ENCODE measurements at places on chromosomes 2 and 18. TPM values are rescaled to one million over a fixed set of nuclear protein-coding genes. Genes with fewer than 3 reads are reported as not detected.

- DNase-seq = no peak
- H3K4me3 ChIP-seq = no peak overlapping the region
- H3K4me1 ChIP-seq = peaks cover 2% of the 10 kb centered on the region
Observed at GRCh38 chr2:200667413-200667812, 81.6 kb downstream of the AOX1 start.

DNA sequence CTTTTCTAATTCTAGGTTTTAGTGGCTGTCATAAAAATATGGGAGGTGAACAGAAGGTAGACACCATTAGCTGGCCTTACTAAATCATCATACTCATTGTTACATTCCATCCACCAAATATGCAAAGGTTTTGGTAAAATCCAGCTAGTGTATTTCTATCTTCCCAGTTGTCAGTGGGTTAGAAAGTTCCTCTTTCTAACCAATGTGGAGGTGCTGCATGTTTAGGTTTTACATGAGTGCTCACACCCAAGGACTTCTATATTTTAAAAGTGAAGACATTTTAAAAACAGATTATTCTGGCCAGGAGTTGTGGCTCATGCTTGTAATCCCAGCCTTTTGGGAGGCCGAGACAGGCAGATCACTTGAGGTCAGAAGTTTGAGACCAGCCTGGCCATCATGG lies 5.9 kb downstream of the ALPP start:
- H3K4me3 ChIP-seq = no peak overlapping the region
- no peak for DNase-seq
- H3K27me3 ChIP-seq = peaks cover 46% of the 10 kb centered on the region
- H3K4me1 ChIP-seq = peaks cover 4% of the 10 kb centered on the region

- peak overlapping the region; percentile 90 for H3K27ac ChIP-seq
- H3K36me3 ChIP-seq = peaks cover 3% of the 10 kb centered on the region
Observed at GRCh38 chr2:68831686-68832232, 39.4 kb downstream of the BMP10 start.

The RNF152 gene
- total RNA-seq = 0.17 TPM

GRCh38 chr2:241351640-241352031 lies 4.4 kb upstream of the FARP2 start:
- H3K4me3 ChIP-seq = no peak overlapping the region
- H3K36me3 ChIP-seq = peaks cover 40% of the 10 kb centered on the region
- H3K27ac ChIP-seq = no peak overlapping the region

DNA sequence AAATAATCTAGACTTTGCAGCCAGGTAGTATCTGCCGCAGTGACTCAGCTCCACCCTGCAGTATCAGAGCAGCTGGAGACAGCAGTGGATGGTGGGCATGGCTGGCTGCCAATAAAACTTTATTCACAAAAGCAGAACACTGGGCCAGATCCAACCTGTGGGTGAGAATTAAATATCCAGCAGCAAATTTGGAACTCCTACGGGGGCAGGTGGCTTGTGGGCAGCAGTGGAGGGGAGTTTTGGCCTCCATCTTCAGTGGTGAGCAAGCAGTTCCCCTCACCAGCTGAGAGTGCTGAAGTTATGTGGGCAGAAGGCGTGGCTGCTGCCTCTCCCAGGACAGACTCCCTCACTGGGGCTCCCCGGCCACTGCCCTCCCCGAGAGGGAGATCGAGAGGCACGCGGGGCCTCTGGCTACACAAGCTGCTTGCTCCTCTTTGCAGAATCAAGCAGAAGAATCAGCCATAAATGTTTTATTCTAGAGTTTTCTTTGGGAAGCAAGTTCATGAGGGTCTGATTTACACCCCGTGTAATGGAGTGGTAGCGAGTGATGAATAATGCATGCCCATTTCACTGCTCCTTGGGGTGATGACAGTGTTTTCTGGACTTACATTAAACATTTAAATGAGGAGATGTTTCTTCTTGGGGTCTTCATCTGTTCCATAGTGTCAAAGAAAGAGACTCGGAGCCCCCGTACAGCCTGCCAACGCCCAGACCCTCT lies 204.3 kb downstream of the SEPTIN10 start:
- H3K27ac ChIP-seq = no peak overlapping the region
- H3K27me3 ChIP-seq = no peaks in the 10 kb centered on the region
- no peak overlapping the region for H3K4me3 ChIP-seq
- DNase-seq = no peak
- H3K4me1 ChIP-seq = no peaks in the 10 kb centered on the region

GRCh38 chr18:12686100-12686499 lies 16.4 kb downstream of the CEP76 start:
- peaks cover 5% of the 10 kb centered on the region for H3K36me3 ChIP-seq
- DNase-seq = peak; percentile 10
- H3K4me3 ChIP-seq = no peak overlapping the region
- H3K27me3 ChIP-seq = no peaks in the 10 kb centered on the region
- peaks cover 2% of the 10 kb centered on the region for H3K4me1 ChIP-seq

DNA sequence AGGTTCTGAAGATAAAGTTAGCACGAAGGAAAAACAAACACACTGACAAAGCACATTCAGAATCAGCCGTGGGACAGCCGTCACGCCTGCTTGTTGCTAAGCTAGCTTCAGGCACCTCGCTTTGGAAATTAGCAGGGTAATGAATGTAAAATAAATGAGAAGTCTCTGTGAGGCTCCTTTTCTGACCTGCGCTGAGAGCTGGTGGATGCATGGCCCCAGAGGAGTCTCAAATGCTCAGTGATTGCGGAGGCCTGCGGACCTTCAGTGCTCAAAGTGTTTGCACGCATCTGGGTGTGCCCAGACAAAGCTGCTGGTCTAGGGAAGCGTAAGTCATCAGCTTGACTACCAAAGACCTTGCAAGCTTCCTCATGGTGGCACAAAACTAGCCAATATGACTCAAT lies 50.6 kb downstream of the CD8B2 start:
- DNase-seq = no peak
- peaks cover under 1% of the 10 kb centered on the region for H3K4me1 ChIP-seq
- peaks cover 3% of the 10 kb centered on the region for H3K27me3 ChIP-seq
- H3K4me3 ChIP-seq = no peak overlapping the region

DNA sequence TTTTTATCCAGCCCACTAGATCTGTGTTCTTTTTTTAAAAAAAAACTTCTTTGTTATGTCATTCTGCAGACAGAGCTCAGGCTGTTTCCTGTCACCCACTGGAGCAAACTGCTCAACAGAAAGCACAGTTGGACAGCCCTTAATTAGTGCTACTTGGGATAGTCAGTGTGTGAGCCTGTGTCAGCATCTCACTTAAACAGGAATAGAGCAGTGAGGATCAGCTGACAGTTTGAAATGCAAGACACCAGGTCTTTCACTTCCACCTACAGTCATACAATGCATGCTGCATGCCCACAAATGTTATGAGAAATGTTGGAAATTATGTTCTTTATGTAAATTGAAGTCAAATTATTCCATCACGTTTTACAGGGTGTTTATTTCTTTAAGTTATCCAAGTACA lies 174.9 kb downstream of the NR4A2 start:
- DNase-seq = no peak
- H3K4me3 ChIP-seq = no peak overlapping the region
- H3K27me3 ChIP-seq = peaks cover 2% of the 10 kb centered on the region
- no peaks in the 10 kb centered on the region for H3K36me3 ChIP-seq

DNA sequence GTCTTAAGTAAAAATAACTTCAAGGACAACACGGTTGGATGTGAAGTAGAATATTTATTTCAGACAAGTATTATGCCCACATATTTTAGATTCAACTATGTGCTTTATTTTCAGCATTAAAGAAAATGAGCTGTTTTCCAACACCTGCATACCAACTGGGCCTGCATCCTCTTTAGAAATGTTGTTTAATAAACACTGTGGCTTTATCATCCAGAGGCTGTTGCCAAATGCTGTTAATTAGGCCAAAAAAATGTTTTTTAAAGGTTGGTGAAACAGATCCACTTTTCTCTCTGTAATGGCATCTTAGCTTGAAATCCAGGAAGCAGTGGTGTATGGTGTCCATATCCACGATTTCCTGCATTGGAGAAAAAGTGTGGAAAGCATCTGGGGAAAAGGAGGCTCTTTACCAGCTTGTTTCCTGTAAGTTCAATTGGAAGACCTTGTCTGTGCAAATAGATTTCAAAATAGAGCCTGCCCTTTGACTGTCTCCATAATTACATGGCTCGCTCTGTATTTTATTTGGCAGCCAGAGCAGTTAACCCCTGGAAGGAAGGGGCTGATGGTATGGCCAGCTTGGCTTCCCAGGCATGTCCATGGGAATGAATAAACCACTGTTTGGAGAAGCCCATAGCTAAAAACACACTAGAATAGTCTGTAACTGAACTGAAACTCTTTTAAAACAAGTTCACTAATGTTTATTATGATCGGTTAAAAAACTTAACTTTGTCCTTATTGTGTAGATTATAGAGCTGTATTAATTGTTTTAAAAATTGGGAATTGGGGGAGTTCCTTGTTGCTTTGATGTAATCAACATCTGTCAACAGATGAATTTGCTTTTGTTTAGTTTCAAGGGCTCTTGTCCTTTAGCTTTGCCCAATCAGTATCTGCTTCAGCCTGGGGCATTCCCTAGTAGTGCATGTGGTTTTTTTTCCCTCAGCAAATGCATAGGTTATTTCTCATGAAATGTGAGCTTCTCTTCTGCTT lies 33.0 kb upstream of the DLX1 start:
- H3K4me3 ChIP-seq = no peak overlapping the region
- H3K27me3 ChIP-seq = no peaks in the 10 kb centered on the region
- no peak overlapping the region for H3K27ac ChIP-seq

DNA sequence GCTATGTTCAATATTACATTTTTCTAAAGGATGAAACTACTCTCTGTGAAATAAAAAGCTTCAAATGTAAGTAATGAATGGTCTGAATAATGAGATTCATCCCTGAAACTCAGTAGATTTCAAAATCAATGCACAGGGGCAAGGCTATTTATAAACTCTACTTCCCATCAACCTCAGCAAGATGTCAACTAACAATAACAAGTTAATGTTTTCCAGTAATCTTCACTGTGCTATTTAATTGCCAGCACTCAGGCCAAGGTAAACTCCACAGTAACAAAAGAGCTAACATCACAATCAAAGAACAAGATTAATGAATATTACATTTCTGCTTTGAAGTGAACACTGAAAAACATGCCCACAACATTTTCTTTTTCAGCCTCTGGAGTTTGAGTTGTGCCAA lies 144.3 kb upstream of the ZFP36L2 start:
- H3K36me3 ChIP-seq = peaks cover 2% of the 10 kb centered on the region
- H3K27me3 ChIP-seq = no peaks in the 10 kb centered on the region
- H3K4me1 ChIP-seq = peaks cover 2% of the 10 kb centered on the region
- DNase-seq = no peak

- DNase-seq = no peak
- H3K36me3 ChIP-seq = no peaks in the 10 kb centered on the region
- H3K27ac ChIP-seq = no peak overlapping the region
- H3K4me1 ChIP-seq = no peaks in the 10 kb centered on the region
- H3K27me3 ChIP-seq = peaks cover 18% of the 10 kb centered on the region
Observed at GRCh38 chr2:206418968-206419367, 24.4 kb upstream of the ADAM23 start.

The IL36A gene
- not detected for total RNA-seq

The PSD4 gene
- total RNA-seq = 85.9 TPM

GRCh38 chr2:37635504-37636380 lies 35.7 kb downstream of the CDC42EP3 start:
- no peak overlapping the region for H3K4me3 ChIP-seq
- H3K36me3 ChIP-seq = peaks cover 3% of the 10 kb centered on the region

Measured in activated naive CD4-positive, alpha-beta T cell treated with anti-CD3 and anti-CD28 coated beads for 36 hours (primary cell).